ENCODE measurements at places on chromosomes 1 and 21.

DNA sequence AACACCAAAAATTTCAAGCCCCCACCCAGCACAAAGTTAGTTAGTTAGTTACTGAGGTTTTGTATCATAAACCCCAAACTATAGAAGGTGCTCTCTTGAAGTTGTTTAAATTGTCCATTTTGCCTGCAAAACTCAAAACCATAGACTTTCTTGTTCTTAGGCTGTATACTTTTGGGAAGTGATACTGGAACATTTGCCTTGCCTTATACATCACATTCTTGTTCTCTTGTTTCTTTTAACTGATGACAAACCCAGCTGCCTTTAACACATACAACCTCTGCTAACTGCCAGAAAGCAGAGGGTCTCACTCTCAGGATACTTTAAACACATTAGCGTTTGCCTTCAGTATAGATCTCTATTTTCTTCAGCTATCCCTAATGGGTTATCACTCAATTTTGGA is 570.5 kb downstream of the MRPL39 start:
- no peak for DNase-seq

DNA sequence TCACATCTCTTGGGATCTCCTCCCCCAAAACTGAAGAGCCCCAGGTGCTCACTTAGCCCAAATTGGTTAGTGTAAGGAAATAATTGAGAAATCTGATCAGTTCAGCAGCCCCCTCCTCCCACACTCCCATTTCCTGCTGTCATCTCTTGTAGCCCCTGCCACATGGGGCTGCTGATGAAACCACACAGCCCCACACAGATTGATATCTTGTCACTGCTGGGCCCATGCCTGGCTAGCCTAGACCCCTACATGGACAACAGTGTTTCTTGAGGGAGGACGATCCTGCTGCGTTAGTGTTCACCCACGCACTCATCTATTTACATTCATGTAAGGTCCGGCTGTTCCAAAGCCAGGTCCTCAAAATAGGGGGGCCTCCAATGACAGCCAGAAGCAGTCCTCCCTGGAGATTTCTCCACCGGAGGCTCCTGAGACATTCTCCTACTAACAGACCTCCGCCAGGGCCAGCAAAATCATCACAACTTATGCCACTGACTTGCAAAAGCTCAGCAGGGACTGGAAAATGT is 23.9 kb upstream of the RXRG start:
- DNase-seq: no peak

GRCh38 chr21:27201197-27201596 is 234.3 kb upstream of the ADAMTS5 start:
- no peak for DNase-seq

DNA sequence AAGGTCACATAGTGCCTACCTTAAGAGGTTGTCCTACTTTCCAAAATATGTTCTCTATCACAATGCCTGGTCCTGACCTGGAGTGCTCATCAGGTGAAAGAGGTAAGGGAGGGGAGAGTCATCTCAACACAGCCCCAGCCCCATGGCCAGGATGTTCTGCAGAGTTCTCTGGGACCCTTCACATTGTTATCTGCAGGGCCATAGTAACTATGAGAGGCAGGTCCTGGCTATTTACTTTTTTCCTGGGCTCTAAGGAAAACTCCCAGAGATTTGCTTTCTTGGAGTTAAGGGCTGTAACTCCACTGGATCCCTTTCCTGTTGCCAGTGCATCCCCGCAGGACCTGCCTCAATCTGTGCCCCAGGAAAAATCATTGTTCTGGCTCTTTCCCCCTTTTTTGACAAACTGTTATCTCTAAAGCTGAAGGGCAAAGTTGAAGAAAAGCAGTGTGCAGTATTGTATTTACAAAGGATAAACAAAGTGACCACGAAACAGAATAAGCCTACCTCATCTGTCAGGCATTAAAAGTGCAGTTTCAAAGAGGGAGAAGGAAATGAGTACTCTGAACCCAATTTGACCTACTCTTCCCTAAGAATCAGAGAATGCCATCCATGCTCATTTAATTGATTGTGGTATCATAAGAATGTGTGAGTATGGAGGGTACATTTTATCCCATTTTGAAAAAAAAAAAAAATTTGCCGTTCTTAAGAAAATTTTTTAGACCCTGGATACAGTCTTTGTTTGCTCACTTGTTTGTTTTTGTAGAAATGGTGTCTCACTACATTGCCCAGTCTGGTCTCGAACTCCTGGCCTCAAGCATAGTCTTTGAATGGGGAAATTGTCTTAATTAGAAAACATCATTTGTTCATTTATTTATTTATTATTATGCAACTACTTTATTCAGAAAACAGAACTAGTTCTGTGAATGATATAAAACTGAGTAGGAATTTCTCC is 149.6 kb downstream of the RHOU start:
- DNase-seq: no peak

- DNase-seq: no peak
Measured at GRCh38 chr1:212231372-212231771, 53.8 kb upstream of the PPP2R5A start.

- no peak for DNase-seq
Measured at GRCh38 chr21:18387994-18388393, 15.6 kb downstream of the TMPRSS15 start.

- peak; percentile 82 for DNase-seq
Measured at GRCh38 chr1:70264839-70265238, 43.7 kb downstream of the SRSF11 start.

GRCh38 chr1:234912548-234913277 is 215.9 kb downstream of the TOMM20 start:
- no peak for DNase-seq

DNA sequence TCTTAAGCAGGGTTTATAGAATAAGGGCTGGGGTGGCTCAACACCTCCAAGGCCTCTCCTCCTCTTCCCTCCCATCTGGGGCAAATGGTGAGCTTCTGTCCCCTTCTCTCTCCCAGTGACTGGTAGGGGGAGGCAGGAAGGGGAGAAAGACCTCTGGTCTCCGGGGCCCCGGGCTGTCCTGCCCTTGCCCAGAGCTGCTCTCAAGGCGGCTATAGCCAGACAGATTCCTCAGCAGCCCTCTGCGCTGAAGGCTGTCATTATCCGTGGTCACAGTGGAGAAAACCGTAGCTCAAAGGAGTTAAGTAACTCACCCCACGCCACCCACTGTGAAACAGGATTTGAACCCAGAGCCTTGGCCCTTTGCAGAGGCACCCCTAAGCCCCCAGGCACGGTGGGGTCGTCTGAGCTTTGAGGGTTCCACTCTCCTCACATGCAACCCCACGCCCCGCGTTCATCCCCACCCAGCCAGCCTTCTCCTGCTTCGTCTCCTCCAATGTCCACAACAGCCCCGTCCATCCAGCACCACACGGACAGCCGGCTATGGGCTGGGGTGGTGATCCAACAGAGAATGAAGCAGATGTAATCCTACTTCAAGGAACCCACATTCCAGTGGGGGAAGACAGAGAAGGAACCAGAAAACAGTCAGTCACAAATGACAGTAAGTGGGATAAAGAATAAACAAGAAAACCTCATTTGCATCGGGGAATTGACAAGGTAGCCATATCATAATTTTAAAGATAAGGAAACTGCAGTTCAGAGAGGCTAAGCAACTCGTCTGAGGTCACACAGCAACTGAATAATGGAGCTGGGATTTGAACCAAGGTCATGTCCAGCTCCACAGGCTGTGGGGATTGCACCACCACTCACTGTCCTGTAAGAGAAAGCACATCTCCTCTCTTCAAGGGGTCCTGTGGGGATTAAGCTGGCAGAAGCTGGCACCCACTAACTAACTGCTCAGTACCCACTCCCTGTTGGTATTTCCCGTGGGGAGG is 31.8 kb downstream of the DHRS3 start:
- DNase-seq: no peak

GRCh38 chr1:48182439-48182838 is 40.1 kb upstream of the SLC5A9 start:
- DNase-seq: no peak

- DNase-seq: no peak
Measured at GRCh38 chr1:158002631-158003405, 9.4 kb downstream of the KIRREL1 start.

GRCh38 chr1:217017165-217017564 is 293.9 kb upstream of the ESRRG start:
- no peak for DNase-seq

GRCh38 chr1:206782448-206782847 is 10.2 kb upstream of the IL10 start:
- DNase-seq: peak; percentile 51

GRCh38 chr1:212594640-212595039 is 13.9 kb upstream of the ATF3 start:
- no peak for DNase-seq

DNA sequence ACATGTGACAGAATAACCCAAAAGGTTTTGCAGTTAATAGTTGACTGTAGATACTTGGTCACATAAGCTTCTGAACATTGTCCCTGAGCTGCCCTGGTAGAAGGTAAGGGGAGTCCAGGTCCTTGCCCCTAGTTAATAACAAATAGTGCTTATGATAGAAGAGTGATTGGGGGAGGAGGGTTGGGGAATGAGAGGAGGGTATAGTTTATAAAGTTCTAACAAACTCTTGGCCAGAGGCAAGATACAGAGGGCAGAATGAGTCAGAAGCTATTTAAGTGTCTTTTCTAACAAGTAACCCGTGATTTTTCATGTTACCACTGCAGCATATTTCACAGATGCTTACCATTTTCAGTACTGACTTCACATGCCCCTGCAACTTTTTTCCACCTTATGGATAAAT is 26.7 kb upstream of the MYOCOS start:
- no peak for DNase-seq

DNA sequence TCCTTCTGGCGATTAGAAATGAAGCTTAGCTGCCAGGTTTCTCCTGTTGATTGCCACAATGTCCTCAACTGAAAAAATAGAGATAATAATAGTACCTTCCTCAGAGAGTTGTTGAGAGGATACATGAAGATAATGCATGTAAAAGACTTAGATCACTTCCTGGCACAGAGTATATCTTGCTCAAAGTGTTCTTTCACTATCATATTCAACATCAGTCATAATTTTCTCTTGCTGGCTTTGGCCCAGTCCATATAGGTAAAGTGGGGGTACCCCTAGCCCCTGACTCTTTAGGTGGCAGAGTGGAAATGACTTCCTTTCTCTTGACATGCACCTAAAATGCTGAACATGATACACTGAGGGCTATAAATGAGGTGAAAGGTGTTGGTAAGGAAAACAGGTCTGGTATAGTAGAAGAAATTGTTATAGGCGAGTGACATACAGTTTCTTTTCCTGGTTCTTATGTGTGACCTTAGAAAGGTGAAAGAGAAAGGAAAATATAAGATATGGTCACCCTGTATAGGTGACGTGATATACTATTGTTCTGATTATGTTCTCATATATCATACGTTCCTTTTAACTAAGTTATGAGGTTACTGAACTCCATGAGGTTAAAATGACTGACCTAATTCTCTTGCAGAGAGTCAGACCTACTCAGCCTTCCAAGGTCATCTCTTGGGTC is 209.9 kb upstream of the DEPDC1 start:
- no peak for DNase-seq

DNA sequence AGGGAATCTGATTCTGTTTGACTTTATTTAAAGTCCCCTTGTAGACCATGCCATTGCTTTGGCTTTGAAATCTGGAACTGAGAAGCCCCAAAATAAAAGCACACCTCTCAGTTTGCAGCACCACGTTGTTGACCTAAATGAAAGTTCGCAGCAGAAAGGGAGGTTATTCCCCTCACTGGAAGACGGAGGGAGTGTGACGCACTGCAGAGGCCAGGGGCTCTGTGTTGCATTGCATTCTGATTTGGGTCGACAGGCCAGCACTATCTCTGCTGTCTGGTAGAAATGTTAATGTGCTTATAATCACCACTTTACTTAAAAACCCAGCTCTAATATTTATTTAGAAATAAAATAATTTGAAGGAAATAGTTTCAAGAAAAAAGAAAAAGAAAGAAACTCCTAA is 675.2 kb upstream of the NR5A2 start:
- no peak for DNase-seq

- DNase-seq: no peak
Measured at GRCh38 chr1:66475940-66476339, 58.0 kb upstream of the SGIP1 start.

GRCh38 chr21:39479164-39479813 is 27.5 kb downstream of the SH3BGR start:
- no peak for DNase-seq

- no peak for DNase-seq
Measured at GRCh38 chr1:115283249-115283648, 54.8 kb downstream of the NGF start.

- no peak for DNase-seq
Measured at GRCh38 chr21:31480228-31480627, 136.2 kb upstream of the TIAM1 start.

DNA sequence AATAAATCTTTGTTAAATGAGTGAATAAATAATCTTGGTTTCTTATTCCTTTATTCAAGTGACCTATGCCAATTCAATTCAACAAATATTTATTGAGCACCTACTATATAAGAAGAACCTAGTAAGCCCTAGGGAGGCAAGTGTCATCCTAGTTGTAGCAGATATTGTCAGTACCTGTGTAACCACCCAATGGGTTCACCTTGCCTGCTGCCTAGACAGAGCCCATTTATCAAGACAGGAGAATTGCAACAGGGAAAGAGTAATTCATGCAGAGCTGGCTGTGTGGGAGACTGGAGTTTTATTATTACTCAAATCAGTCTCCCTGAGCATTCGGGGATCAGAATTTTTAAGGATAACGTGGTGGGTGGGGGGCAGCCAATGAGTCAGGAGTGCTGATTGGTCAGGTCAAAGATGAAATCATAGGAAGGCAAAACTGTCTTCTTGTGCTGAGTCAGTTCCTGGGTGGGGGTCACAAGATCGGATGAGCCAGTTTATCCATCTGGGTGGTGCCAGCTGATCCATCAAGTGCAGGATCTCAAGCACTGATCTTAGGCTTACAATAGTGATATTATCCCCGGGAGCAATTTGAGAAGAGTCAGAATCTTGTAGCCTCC is 53.8 kb upstream of the KCNA3 start:
- DNase-seq: no peak

- no peak for DNase-seq
Measured at GRCh38 chr1:178688244-178688643, 36.8 kb upstream of the RALGPS2 start.

DNA sequence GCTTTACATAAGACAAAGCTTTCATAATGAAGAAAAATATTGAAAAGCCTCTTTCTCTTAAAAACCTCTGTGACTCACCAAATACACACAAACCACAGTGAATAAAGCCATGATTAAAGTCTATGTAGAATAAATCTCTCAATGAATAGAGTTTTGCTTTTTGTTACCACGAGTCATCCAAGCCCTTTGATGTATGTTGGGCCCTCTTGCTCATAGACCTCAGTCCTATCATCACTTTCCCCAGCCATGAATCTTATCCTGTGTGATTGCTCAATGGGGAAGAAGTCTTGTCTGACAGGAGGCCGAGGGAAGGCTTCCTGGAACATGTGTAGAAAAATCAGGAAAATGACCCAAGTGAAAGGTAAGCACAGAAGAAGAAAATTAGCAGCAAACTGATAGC is 60.8 kb downstream of the NGF start:
- DNase-seq: peak; percentile 15

DNA sequence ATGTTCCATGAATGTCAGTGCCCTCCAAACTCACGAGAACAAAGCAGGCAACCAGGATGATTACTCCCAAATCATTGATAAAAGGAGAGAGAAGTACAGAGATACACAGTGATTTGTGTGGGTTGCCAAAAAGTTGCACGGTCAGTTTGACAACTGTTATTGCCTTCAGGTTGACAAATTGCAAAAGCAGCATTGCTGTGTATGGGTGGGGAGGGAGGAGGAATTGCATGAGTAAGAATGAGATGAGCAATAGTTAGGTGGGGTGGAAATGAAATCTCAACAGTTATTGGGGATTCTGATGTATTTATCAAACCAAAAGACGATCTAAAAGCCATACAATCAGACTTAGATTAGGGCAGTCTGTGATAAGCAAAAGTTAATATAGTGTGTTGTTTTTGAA is 93.7 kb downstream of the NTMT2 start:
- no peak for DNase-seq

All from common myeloid progenitor, CD34-positive (primary cell).